Melanocyte of skin (primary cell): ENCODE measurements at places on chromosomes 3 and 15. TPM values are rescaled to one million over a fixed set of nuclear protein-coding genes. Genes with fewer than 3 reads are reported as not detected.

Gene SPESP1
- 2.2 and 5.2 TPM in 2 replicates for total RNA-seq

Gene PTH1R
- total RNA-seq: 0.31 and 0.33 TPM in 2 replicates

Gene PDZRN3
- total RNA-seq: 21.6 and 42.3 TPM in 2 replicates

Gene CATSPER2
- 1.4 and 1.8 TPM in 2 replicates for total RNA-seq

Gene TSEN2
- 19.0 and 28.7 TPM in 2 replicates for total RNA-seq

Gene TMC3
- total RNA-seq: not detected in 2 replicates

Gene SLC27A2
- 0.15 TPM in 1 of 2 replicates, not detected in the other for total RNA-seq

Gene FBXO45
- 6.2 and 10.2 TPM in 2 replicates for total RNA-seq

Gene FAM3D
- not detected in 2 replicates for total RNA-seq

Gene FES
- 46.1 and 70.3 TPM in 2 replicates for total RNA-seq
